ENCODE measurements at places on chromosomes 12 and 14.

DNA sequence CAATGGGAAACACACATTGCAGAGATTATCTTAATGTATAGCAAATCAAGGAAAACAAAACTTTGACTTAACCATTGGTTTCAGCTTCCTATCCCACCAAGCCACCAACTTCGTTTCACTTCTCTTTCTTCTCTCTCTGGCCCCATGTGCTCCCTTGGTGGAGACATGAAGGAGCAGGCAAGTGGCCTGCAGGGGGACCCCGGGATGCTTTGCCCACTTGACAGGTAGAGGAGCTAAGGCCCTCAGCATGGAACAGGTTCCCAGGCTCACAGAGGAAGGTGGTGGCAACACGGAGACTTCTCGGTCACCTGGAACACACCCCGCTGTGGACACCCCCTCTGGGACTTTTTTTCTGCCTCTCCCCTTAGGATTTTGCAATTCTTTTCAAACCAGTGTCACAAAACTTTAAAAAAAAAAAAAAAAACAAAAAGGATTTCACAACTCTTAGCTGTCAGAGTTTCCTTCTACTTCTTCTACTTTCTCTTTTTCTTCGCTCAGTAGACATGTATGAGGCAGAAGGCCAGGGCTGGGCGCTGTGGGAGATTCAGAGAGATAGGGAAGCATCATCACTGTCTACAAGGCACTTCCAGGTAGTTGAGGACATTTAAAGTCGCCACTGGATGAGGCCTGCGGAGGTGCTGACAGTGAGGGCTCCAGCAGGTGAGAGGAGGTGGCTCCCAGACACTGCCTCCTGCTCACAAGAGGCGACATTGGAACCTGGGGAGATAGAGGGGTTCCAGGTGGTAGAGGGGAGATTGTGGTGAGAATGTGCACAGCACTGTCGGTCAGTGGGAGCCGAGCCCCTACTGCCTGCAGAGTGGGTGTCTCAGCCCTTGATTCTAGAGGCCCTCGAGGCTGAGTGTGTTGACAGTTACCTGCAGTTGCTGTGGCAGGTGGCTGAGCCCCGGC is 119.6 kb downstream of the GCH1 start:
- no peak for DNase-seq

DNA sequence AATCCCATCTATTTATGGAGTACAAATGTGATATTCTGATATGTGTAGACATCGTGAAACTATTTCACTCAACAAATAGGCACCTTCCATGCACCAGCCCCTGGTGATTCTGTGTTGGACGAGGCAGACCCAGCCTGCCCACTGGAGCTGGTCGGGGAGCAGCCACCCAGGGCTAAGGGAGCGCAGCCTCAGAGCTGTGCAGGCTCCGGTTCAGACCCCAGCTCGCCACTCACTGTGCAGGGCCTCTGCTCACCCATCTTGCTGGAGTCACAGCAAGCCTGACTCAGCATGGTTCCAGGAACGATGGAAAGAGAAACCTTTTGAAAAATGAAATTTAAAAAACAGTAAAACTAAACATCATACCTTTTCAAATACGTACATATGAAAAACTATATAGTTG is 52.3 kb upstream of the BCL11B start:
- no peak for DNase-seq

DNA sequence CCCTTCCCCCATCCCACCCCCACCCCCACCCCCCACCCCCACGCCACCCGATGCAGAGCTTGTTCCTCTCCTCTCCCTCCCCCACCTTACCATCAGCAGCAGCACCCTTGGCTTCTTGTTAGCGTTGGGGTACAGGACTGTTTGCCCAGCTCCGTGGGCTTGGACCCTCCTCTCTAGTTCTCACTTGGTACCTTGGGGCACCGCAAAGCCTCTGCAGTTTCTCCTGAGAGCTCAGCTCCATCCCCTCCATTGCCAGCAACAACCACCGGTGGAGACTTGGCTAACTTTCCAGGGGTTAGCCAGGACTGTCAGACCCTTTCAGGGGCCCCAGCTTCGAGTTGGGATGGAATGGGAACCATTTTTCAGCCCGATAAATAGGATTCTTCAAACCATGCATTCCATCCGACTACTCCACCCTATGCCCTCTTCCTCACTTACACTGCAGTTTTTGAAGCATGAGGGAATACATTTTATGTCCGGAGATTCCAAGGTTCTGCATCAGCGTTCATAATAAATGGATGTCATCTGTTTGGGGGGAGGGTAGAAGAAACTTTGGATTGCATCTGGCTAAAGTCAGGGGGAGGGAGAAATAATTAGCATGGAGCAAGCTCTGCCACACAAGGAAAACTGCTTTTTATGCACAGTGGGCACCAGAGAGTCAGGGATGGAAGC is 1.1 kb downstream of the SCN8A start:
- no peak for DNase-seq

- DNase-seq, result no peak
These were observed 113.2 kb downstream of the DENND5B start for GRCh38 chr12:31477687-31478086.

DNA sequence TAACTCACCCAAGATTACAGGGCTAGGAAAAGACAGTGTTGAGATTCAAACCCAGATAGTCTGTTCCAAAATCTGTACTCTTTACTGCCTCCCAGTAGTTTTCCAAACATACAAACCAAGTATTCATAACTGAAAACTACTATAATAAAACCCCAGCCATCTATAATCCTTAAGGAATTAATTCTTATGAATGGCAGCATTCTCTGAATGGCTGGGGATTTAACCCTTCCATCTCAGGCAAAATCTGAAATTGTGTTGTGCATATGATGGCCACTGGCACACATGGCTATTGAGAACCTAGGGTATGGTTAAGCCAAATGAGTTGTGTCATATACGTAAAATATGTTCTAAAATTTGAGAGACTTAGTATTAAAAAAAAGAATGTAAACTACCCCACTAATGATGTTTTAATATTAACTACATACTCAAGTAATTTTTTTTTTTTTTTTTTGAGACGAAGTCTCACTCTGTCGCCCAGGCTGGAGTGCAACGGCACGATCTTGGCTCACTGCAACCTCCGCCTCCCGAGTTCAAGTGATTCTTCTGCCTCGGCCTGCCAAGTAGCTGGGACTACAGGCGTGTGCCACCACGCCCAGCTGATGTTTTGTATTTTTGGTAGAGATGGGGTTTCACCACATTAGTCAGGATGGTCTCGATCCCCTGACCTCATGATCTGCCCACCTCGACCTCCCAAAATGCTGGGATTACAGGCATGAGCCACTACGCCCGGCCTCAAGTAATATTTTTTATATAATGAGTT is 16.7 kb downstream of the PPP1R13B start:
- no peak for DNase-seq

DNA sequence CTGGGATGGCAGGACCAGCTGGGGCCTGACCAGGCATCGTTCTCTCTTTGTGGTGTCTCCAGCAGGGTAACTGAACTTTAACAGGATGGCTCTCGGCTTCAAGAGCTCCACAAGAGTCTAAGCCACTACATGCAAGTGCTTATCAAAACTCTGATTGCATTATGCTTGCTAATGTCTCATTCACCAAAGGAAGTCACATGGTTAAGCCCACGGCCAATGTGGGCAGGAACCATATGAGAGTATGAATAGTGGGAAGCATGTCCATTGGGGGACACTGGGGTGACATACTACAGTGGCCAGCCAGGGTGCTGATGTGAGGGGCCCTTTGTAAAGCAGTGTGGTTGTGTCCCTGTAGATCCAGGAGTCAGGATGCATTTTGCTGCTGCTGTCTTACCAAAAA is 35.0 kb upstream of the KCNA5 start:
- DNase-seq, result no peak

Data from right renal pelvis (tissue), 4 donors.